Activated T-helper 1 cell treated with anti-CD3 and anti-CD28 coated beads, Interleukin-12 subunit alpha, Interleukin-12 subunit beta, Interleukin-2, Interleukin-4 antibody, amounts not matched to agents 30 ng/mL and 10 ng/mL and 1 ng/mL, durations not matched to agents 14 hours and 24 hours and 36 hours (primary cell): ENCODE measurements at places on chromosomes 4 and X. TPM values are rescaled to one million over a fixed set of nuclear protein-coding genes. Genes with fewer than 3 reads are reported as not detected.

DNA sequence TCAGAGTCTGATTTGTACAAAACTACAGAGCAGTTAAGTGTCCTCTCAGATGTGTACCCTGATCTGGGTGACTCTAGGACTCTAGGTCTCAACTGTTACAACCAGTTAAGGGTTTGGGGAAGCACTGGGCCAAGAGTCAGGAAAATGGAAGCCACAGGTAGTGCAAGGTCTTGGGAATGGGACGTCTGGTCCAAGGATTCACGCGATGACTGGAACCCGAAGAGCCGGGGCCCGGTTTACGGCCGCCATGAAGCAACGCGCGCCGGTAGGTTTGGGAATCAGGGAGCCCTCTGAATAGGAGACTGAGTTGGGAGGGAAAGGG is 321 bp upstream of the HPRT1 start:
- DNase-seq, result no peak

TXK gene
- 12.5 and 12.7 TPM in 2 replicates for total RNA-seq

DNA sequence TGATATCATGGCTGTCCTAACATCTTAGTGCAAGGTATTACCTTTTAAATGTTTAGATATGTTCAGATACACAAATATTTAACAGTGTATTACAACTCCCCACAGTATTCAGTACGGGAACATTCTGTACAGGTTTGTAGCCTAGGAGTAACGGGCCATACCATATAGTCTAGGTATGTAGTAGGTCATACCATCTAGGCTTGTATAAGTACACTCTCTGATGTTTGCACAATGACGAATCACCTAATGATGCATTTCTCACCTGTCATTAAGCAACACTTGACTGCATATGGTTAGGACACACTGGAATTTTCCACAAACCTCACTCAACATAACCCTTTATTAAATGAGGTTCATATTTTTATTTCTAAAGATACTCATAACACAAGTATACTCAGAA is 67.7 kb downstream of the THOC2 start:
- no peak for DNase-seq

GRCh38 chr4:177974461-177974860 is 532.2 kb upstream of the AGA start:
- DNase-seq, result no peak

DNA sequence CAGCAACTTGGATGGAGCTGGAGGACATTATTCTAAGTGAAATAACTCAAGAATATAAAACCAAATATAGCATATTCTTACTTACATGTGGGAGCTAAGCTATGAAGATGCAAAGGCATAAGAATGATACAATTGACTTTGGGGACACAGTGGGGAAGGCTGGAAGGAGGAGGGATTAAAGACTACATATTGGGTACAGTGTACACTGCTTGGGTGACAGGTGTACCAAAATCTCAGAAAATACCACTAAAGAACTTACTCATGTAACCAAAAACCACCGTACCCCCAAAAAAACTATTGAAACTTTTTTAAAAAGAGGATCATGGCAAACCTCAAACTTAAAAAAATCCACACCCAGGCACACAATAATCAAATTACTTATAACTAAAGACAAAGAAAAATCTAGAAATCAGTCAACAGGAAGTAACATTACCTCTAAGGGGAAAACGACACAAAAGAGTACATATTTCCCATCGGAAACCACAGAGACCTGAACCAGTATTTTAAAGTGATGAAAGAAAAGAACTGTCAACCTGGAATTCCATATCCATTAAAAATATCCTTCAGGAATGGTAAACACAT is 241.8 kb downstream of the PRDM5 start:
- no peak for DNase-seq

- no peak for DNase-seq
These were observed 23.8 kb downstream of the COL25A1 start for GRCh38 chr4:109278594-109279031.

DNA sequence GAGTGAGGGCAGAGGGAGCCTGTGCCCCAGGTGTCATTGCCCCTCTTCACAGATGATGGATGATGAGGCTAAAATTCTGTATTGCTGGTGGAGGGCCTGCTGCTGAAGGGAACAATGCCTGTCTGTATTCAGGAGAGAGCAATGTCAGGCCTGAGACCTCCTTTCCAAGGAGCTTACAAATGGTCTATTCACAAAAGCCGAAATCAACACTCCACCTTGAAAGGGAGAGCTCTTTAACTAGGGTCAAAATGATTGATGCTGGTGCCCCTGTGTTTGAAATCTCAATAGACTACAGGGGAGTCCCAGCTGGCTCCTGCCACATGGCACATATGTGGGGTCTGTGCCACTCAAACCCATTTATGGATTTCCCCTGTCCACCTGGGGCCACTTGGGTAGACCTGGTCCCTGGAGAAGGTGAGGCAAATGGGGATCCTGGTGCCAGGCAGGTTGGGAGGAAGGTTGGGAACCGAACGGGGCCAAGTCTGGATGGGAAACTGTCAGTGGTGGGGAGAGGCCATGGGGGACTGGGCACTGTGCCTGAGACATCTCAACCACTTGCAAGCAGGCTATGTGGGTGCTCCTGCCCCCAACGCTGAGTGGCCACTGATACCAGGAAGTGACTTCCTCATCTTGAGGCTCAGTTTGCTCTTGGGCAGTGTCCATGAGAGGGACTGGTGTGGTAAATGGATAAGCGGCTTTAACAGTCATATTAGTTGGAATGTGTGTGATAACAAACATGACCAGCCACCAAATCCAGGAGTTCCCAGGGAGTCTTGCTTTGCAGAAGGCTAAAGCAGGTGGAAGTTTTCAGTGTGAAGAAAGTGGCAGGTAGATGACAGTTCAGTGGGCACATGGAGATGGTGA is 223.8 kb upstream of the PSAPL1 start:
- no peak for DNase-seq

DNA sequence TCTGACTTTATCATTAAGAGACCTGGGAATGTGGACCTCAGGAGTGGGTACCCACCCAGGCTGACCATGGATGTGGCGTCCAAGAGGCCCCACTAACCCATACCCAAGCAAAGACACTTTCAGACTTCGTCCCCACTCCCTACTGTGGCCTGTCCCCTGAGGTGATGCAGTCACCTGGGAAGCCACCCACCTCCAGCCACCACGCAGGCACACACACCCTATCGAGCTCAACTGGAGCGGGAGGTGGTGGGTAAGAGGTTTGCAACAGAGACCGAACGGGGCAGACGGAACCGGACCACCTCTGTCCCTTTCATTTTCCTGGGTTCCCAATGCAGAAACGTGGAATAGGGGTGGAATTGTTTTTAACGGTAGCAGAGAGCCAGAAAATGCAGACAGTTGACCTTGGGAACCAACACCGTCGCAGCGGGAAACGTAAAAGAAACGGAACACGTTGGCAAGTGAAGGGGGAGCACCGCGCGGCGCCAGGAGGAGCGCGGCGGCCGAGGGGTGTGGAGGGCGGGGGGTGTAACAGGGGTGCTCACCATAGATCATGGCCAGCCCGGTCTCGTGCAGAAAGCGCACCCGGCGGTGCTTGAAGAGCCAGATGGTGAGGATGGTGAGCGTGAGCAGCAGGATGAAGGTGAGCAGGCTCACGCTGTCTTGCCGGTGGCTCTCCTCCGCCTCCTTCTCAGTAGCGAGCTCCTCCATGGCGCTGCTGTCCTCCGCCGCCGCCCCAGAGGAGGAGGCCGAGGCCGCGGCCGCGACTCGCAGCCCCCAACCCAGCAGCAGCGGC is 559 bp downstream of the SLC9A7 start:
- no peak for DNase-seq

DNA sequence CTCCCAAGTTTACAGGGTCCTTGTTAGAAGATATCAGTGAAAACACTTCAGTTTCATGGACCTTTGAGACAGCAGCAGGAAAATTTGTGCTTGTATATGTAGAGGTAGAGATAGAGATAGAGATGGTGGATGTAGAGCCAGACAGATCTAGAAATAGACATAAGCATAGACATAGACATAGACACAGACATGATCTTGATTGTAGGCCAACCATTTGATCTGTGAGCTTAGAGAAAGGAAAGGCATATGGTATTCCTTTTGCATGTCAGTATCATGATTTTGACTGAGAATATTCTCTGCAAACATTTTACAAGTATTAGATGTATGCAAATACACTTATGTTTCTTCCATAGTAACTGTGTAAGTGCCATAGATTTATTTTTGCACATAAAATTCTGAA is 65.0 kb downstream of the PRKG2 start:
- no peak for DNase-seq

ACOX3 gene
- total RNA-seq, result 18.4 and 20.7 TPM in 2 replicates

UTP14A gene
- total RNA-seq, result 59.3 and 62.4 TPM in 2 replicates

DNA sequence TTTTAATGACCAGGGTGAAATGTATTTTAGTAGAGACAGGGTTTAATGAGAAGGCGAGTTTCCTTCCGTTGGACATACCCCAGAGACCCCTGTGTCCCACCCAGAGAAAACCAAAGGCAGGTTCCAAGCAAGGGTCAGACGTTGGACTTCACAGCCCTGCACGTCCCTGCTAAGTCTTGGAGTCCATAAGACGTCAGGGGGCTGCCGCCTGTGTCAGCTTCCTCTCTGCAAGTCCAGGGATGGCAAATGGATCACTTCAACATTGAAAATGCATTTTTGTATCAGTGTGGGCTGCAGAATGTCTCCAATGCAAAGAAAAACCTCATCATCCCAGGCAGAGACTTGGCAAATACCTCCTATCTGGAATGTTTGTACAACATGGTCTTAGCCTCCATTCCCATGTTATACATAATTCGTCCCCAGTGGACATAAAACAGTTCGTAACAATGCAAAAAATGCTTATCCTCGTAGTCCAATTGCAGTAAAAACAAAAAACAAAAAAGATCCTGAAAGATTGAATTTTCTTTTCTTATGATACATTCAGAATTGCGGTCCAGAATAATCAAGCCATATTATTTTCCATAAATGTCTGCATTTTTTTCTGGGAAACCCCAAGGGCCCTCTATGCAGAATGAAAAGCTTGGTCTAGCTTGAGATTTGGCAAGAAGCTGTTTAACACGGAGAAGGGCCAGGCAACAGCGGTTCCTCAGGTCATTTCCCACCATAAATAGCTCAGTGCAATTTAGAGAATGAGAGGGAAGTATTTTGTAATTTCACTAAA is 190.9 kb downstream of the SHOX start:
- no peak for DNase-seq

CCNG2 gene
- 7.8 and 8.3 TPM in 2 replicates for total RNA-seq

DNA sequence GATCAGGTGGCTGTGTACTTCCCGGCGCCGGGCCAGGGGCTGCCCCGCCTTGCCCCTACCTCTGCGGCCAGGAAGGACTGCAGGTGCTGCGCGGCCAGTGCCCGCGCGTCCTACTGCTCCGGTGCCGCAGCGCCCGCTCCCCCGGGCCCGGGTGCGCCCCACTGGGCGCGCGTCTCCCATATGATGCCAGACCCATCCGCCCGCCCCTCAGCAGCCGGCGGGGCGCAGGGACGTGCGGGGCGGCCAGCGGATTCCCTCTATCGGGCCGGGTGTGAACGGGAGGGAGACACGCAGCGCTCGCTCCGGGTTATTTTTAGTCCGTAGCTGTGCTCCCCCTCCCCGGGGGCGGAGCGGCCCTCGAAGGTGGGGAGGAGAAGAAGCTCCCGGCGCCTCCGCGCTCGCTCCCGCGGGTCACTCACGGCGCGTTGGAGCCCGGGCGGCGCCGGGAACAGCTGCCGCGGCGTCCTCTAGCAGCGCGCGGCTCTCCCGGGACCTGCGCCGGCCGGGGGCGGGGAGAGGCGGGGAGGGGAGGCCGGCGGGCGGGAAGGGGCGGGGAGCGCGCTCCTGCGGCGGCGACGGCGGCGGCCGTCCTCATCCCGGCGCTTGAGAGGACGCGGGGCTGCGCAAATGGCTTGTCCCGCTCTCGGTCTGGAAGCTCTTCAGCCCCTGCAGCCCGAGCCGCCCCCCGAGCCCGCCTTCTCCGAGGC is 103.6 kb downstream of the UCHL1 start:
- DNase-seq, result no peak

- no peak for DNase-seq
These were observed 92.4 kb downstream of the FHDC1 start for GRCh38 chr4:153028535-153028934.

GRCh38 chr4:10089346-10089745 is 27.3 kb downstream of the WDR1 start:
- DNase-seq, result no peak

DNA sequence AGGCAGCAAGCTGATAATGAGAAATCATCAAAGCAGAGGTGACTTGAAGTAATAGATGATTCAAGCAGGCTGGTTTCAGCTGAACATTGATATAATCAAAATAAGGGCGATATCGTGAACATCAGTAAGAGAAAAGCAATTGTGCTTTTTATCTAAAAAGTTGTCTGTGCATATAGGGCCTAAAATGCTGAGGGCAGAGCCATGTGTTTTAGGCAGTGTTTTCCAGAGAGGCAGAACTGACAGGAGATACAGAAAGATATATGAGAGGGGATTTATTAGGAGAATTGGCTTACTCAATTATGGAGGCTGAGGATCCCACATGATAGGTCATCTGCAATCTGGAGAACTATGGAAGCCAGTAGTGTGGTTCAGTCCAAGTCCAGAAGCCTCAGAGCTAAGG is 136.5 kb upstream of the NPY2R start:
- no peak for DNase-seq

REELD1 gene
- total RNA-seq, result 0.22 TPM in 1 of 2 replicates, not detected in the other

DNA sequence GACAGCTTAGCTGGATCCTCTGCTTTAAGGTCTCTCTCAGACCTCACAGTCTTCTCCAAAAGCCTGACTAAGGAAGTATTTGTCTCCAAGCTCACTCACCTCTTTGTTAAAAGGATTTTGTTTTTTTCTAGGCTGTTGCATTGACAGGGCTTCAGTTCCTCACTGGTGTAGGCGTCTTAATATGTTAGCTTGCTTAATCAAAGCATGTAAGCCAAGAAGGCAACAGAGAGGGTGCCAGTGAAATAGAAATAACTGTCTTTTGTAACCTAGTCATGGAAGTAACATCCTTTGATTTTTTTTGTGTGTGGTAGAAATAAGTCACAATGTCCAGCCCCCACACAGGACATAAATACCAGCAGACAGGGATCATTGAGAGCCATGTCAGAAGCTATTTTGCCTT is 58.8 kb downstream of the FIP1L1 start:
- no peak for DNase-seq

DNA sequence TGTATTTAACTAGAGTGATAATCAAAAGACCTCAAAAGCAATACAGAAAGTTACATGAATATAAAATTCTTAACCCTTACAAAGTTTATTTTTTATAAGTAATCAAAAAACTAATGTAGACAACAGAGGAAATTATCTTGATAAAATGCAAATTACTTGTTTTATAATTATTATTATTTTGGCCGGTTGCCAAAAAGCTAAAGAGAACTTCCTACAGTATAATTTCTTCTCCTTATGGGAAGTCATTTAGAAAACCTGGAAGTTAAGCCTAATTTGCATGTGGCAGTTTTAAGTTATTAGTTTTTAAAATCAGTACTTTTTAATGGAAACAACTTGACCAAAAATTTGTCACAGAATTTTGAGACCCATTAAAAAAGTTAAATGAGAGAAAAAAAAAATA is 621.3 kb upstream of the PCDH10 start:
- DNase-seq, result no peak

DNA sequence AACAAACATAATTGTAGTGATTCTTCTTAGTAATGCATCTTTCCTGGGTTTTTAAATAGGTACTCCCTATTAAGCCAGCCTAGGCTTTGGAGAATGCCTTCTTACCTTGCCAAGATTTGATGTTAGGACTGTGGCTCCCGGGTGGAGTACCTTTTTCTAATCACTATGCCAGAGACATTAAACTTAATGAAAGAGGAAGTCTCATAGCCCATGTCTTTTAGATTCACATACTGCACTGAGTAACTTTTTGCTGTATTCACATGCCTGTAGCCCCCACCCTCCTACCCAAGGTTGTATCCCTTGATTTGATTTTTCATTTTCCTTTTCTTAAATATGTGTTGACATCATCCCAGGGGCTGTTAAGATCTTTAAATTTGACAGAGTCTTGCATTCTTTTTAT is 104.2 kb upstream of the TLR2 start:
- DNase-seq, result no peak

- DNase-seq, result no peak
These were observed 13.3 kb upstream of the AASDH start for GRCh38 chr4:56400560-56400959.

RASGEF1B gene
- 3.6 and 3.7 TPM in 2 replicates for total RNA-seq
